ENCODE measurements at places on chromosomes 13 and 19. TPM values are rescaled to one million over a fixed set of nuclear protein-coding genes. Genes with fewer than 3 reads are reported as not detected.

Gene GPR108
- 59.9 TPM for total RNA-seq

DNA sequence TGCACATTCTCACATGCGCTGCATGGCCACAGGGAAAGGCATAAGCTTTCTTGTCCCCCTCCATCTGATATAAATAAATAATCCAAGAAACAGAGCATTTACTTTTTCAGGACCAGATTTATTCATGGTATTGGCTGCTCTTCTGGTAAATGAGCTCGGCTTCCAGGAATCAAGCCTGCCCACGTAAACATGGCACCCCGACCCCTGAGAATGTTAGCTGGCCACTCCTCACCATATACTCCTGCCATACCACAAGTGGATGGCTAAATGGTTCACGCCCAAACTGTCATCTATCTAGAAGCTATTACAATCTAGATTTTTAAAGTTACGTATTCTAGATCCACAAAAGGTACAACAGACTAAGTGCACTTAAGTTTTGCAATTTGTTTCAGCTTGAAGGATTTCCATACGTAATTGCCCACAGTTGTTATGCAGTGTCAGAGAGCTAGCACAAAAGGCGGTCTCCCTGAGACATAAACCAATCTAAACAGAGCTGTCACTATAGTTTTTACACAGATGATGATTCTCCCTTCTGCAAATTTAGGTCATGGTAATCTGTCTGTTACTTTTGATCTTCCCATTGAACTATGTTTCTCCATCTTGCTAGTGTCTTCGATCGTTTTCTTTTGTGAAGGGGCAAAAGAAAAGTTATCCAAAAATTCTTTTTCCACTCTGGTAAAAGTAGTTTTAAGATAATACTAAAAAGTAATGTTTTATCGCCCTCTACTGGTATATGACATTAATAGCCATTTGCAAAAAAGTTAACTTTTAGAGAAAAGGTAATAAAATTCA, 16.2 kb upstream of the FOXO1 start:
- no peaks in the 10 kb centered on the region for H3K27me3 ChIP-seq
- DNase-seq, result no peak
- peak overlapping the region; percentile 66 for H3K27ac ChIP-seq

DNA sequence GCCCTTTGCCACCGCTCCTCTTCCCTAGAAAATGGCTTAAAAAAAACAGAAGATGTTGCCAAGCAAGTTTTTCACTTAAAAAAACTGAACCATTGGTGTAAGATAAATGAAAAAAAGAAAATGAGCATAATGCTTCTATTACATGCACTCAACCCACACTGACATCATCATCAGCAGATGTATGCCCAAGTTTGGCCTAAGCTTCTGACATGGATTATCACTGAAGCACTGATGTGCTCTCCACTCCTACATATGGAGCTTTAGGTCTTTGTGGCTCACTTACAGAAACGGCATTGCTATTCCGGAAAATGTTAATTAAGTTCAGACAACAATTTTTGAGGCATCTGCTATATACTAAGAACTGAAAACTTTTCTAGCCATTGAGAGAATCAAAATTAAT, 8.0 kb downstream of the RXFP2 start:
- H3K4me1 ChIP-seq, result peaks cover under 1% of the 10 kb centered on the region
- H3K36me3 ChIP-seq, result no peaks in the 10 kb centered on the region
- no peak overlapping the region for H3K4me3 ChIP-seq
- peaks cover 7% of the 10 kb centered on the region for H3K27me3 ChIP-seq
- no peak overlapping the region for H3K27ac ChIP-seq

DNA sequence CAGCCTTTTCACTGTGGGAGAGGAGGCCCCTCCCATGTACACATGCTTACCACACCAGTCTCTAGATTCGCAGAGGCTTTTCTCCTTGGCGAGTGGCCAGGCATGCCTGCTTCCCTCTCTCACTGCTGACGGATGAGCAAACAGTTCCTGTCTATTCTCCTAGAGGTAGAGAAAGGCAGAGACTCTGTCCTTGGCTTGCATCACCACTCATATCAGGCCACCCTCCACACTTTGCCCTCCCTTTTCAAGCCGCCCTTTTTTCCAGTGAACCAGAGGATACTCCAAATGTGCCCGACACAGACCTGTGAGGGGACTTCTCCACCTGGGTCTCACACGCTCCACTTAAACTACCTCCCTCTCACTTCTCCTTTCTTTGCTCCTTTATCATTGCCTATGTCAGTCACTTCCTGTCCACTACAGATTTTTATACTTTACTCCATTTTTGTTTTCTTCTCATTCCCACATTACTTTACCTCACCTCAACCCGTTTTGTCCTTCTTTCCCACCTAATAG, 284.6 kb downstream of the DNAJC15 start:
- no peak for DNase-seq
- peaks cover 10% of the 10 kb centered on the region for H3K27me3 ChIP-seq
- H3K36me3 ChIP-seq, result no peaks in the 10 kb centered on the region
- no peak overlapping the region for H3K4me3 ChIP-seq

GRCh38 chr13:43783820-43784219, 3.0 kb downstream of the ENOX1 start:
- DNase-seq, result no peak
- peaks cover 42% of the 10 kb centered on the region for H3K27me3 ChIP-seq
- peaks cover 9% of the 10 kb centered on the region for H3K4me1 ChIP-seq
- H3K4me3 ChIP-seq, result no peak overlapping the region

Measured in activated CD4-positive, alpha-beta T cell treated with anti-CD3 and anti-CD28 coated beads for 36 hours (primary cell).